ENCODE measurements at places on chromosomes 7 and 10.

GRCh38 chr7:145016068-145016467, 180.2 kb upstream of the TPK1 start:
- no peak for DNase-seq

DNA sequence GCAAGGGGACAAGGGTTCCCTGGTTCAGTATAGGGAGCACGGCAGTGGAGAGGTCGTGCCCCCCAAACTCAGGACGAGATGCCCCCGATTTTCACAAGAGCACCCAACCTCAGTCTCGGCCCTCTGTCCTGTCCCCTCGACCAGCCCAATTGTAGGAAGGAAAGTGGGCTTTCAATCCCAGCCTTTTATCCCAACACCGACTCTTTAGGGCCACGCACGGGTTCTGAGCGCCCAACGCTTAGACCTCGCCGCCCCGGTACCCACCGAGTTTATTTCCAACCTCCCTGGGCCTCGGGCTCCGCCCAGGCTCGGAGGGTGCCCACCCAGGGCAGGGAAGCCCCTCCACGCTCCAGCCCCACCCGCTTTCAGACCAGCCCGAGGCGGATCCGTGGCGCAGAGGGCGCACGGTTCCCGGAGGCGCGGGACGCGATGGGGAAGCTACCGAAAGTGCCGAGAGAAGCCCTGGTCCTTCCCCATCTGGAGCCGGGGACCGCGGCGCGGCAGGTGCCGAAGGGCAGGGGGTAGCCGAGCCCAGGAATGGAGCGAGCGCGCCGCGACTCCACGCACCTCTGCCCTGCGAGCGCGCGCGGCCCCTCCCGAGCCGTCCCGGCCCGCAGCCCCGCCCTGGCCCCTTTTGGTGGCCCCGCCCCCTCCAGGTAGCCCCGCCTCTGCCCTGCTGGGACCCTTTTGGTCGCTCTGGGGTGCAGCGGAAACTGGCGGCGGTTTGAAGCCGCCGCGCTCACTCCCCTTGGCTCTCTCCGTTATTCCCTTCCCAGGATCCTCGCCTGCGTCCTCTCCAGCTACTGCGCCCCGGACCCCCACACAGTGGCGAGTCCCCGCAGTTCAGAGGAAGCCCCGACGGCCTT, 20.4 kb downstream of the GRID2IP start:
- peak; percentile 67 for DNase-seq

DNA sequence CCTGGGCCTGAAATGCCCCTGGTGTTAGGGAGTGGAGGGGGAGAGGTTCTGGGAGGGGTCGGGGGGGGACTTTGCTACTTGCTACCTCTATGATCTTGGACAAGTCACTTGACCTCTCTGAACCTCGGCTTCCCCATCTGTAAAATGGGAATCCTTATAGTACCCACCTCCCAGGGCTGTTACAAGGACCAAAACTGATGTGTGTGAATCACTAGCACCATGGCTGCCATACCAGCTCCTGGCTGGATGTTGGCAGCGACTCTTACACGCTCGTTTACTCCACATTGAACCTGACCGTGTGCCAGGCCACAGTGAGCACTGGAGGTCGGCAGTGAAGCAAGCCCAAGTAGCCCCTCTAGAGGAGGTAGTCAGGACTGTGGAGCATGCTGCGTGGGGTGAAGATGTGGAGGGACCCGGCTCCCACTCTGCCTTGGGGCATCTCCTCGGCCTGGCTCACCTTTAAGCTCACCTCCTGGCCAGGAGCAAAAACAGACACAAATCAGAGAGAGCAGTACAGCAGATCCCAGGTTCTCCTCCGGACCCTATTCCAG, 28.9 kb downstream of the PPIF start:
- no peak for DNase-seq

DNA sequence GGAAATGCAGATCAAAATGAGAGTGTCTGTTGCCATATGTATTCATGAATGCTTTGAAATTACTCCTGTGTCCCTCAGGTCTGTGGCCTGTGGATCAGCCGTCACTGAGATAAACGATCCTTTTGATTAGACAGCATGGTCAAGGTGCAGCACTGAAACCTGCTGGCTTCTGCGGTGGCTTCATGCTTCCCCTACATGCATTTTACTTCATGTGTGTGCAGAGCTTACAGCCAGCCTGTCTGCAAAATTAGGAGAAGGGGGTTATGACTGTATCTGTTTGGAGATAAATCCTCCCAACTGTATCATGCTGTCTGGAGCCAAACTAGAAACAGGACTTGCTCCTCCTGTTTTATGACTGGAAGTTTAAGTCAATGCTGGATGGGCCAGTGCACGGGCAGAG, 71.0 kb upstream of the PLPP4 start:
- no peak for DNase-seq

DNA sequence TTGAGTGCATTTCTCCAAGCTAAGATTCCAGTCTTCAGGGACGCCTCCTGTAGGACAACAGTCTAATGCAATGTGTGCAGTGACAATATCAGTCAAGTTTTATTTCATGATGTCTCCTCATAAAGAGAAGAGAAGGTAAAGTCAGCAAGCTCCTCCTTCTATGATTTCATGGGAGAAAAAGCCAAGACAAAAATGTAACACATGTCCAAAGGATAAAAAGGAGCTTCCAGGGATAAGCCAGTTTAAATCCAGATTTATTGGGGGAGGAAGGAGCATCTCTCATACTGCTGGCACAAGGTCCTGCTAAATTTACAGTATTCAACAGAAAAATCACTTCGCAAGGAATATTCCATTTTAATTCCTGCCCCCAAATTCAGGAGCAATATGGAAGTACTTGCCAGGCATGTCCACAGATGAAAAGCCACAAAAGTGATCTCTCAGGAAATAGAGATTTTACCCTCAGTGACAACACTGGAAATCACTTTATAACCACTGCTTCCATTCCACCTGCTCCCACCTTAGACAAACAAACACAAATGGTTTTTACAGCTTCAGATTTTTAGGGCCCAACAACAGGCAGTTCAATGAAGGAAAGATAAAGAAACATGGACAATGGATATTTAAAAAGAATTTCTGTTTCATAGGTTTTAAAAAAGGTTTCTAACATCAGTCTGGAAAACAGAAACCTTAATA, 677.5 kb upstream of the C7orf33 start:
- DNase-seq: no peak

GRCh38 chr10:103276251-103276895, 565 bp upstream of the INA start:
- no peak for DNase-seq

GRCh38 chr10:51228714-51229100, 154.4 kb downstream of the PRKG1 start:
- no peak for DNase-seq

GRCh38 chr10:116888380-116889055, 39.2 kb downstream of the ENO4 start:
- DNase-seq: no peak

GRCh38 chr10:117448802-117449201, 73.6 kb upstream of the PDZD8 start:
- no peak for DNase-seq

DNA sequence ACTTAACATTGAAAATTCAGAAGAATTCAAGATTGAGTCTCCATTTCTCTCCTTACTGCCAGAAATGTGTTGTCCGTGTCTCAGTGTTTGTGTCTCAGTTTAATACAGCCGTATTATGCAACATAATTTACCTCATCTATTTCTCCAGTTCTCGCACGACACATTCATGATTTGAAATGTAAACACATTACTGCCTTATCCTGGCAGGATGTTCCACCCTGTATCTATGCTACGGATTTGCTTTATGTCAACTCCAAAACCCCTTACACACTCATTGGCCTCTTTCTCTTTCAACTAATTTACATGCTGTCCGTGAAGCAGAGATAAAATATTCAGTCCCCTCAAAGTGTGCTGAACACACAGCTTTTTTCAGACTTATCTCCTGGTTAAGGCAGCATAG, 653.7 kb upstream of the SEMA3D start:
- no peak for DNase-seq

DNA sequence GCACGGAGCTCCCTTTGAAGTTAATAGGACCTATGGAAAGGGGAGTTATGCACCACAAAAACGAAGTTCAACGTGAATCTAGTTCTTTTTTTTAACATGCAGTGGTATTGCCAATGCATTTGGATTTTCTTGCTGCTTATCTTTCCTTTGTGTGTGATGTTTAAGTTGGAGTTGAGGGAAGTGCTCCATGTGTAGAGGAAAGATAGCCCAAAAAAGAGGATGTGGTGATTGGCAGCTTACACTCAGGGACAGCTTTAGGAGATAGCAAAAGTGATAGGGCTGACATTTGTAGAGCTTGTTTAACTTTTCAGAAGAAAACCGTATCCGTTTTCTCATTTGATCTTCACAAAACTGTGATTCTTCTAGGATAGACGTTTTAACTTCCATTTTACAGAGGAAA, 101.3 kb downstream of the MDFIC start:
- DNase-seq: no peak

- peak; percentile 44 for DNase-seq
Measured at GRCh38 chr10:47206449-47207280, 93.3 kb upstream of the GDF10 start.

DNA sequence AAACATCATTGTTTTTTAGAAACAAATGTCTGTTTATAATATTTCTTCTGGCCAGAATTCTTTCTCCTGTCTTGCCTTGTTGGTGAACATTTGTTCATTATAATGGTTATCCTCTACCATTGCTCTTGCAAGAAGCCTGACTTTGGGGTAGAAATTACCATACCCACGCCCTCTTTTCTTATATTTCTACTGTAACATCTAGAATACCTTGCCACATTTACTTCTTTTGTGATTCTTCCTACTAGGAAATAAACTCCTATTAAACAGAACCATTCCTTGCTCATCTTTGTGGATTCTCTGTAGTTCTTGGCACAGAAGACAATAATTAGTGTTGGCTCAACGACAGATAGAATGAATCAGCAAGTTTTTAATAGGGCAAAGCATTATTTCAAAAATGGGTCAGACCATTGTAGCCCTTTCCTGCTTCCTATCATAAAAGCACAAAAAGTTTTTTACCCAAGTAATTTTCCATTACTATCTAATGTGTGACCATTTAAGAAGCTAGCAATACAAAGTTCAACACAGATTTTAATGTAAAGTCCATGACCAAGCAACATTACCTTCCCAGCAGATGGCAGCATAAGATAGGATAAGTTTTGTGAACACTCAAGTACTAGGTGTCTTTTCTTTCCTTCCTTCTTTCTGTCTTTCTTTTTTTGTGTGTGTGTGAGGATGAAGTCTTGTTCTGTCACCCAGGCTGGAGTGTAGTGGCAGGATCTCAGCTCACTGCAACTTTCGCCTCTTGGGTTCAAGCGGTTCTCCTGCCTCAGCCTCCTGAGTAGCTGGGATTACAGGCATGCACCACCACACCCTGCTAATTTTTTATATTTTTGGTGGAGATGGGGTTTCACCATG, 270.4 kb downstream of the HGF start:
- no peak for DNase-seq

DNA sequence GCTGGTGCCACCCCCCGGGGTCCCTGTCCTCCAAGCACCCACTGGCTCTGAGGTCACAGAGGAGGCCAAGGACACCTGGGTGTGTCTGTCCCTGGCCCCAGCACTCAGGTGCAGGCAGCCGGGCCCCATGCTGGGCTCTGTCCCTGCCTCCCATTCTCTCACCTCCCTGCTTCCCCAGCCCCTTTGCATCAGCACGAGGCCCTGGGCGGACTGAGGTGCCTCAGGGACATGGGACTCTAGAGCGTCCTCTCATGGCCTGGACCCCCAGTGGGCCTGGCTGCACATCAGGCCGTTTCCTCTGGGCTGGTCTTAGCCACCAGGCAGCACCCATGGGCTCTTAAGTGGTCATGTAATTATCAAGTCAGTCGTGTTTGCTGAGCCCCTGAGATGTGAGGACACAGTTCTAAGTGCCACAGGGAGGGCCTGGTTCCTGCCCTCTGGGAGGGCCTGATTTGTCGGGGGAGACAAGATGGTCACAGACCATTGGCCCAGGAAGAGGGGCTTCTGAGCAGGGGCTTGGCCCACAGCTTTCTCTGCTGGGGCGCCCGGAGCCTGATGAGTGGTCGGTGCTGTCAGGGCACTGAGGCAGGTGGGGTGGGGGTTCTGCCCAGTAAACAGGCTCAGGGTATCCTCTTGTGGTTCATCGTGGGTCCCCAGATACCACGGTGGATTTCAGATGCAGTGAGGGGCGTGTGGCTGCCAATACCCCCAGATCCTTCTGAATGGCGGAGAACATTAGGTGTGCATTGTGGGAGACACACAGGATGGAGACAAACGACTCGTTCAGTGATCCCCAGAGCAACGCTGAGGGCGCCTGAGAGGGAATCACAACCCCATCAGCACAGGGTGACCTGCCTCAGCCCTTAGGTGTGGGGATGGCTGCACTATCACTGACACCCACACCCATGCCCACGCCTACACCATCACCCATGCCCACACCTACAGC, 152.5 kb downstream of the WDR37 start:
- DNase-seq: no peak

- DNase-seq: no peak
Measured at GRCh38 chr7:85469446-85470010, 282.7 kb upstream of the SEMA3D start.

DNA sequence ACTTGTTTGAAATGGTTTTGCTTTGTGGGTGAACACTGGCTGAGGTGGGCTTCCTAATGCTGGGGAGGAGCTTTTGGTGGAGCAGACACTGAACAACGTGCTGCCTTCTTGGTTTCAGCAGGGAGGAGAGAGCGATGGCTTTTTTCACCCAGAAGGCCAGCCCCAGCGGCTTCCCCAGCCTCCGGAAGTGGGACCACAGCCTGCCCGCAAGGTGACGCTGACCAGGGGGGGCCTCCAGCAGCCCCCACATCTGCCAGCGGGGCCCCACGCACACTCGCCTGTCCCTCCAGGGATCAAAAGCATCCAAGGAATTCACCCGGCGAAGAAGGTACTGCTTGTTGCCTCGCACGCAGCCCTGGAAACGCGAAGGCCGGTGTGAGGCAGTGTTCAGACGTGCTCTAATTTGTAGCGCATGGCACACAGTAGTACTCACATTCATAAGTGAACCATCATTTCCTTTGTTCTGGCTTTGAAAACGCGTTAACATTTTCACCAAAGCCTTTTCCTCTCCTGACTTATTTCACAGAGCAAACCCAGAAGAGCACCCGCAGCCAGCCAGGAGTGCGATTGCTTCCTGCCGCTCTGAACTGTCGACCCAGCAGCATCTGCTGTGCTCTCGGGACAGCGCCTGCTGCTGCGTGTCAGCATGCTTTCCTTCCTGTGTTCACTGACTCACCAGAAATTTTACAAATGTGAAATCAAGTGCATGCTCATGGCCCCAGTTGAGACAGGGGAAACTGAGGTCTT, 48.4 kb downstream of the SHH start:
- DNase-seq: peak; percentile 45

- DNase-seq: no peak
Measured at GRCh38 chr7:80900583-80901576, 18.0 kb downstream of the SEMA3C start.

- DNase-seq: no peak
Measured at GRCh38 chr7:158470336-158470735, 117.3 kb downstream of the PTPRN2 start.

GRCh38 chr7:155002411-155003091, 373 bp downstream of the PAXIP1 start:
- no peak for DNase-seq

DNA sequence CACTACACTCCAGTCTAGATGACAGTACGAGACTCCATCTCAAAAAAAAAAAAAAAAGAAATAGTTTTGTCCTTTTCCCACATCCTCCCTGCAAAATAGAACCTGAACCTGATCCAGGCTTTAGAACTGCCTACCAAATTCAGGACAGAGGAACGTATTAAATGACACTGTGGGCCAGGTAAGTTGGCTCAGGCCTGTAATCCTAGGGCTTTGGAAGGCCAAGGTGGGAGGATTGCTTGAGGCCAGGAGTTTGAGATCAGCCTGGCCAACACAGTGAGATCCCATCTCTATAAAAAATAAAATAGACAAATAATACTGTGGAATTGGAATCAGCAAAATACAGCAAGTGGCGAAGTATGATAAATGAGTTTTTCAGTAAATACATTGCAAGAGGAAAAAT, 10.0 kb upstream of the BNIP3 start:
- DNase-seq: no peak

- no peak for DNase-seq
Measured at GRCh38 chr10:75170215-75170614, 40.4 kb upstream of the VDAC2 start.
